ENCODE measurements at places on chromosomes 12 and 14.

GRCh38 chr12:44510510-44510909 is 365.6 kb downstream of the NELL2 start:
- no peaks in the 10 kb centered on the region for H3K36me3 ChIP-seq
- H3K27ac ChIP-seq: no peak overlapping the region
- H3K4me3 ChIP-seq: no peak overlapping the region
- H3K27me3 ChIP-seq: no peaks in the 10 kb centered on the region
- DNase-seq: no peak

DNA sequence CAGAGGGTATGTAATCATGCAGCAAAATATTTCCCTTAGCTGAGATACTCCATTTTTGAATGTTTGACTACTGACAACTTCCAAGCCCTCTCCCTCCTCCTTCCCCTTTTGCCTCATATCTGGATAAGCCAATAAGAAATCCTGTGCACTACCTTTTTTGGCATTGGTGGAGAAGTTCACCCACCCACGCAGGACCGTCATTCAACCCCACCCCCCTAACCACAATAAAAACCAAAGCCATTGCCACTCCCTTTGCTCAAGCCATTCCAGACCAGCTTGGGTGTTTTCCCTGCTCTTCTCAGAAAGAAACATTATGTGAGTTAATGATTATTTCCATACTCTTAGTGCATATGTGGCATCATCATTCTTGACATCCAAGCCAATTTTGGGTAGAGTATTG is 176.7 kb downstream of the PTPN11 start:
- no peak overlapping the region for H3K4me3 ChIP-seq
- no peak for DNase-seq
- no peaks in the 10 kb centered on the region for H3K36me3 ChIP-seq

DNA sequence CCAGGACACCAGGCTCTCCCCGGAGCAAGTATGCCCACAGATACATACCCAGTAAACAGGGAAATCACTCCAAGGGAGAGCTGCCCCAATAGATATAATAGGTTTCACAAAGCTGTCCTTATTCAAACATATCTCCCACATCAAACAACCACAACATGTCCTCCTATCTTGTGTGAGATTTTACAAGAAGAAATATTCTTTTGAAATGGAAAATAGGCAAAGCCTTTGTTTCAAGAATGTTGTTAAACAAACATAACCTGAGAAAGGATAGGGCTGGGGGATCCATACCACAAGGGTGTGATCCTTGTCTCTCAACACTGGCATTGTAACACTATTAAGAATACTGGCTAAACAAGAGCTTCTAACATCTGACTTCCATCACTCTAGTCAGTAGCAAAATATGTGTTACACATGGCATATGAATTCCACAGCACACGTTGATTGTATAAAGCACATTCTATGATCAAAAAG is 32.9 kb downstream of the LGR5 start:
- no peak overlapping the region for H3K4me3 ChIP-seq
- H3K27me3 ChIP-seq: no peaks in the 10 kb centered on the region
- no peak overlapping the region for H3K27ac ChIP-seq
- no peaks in the 10 kb centered on the region for H3K36me3 ChIP-seq
- no peaks in the 10 kb centered on the region for H3K4me1 ChIP-seq
- no peak for DNase-seq

DNA sequence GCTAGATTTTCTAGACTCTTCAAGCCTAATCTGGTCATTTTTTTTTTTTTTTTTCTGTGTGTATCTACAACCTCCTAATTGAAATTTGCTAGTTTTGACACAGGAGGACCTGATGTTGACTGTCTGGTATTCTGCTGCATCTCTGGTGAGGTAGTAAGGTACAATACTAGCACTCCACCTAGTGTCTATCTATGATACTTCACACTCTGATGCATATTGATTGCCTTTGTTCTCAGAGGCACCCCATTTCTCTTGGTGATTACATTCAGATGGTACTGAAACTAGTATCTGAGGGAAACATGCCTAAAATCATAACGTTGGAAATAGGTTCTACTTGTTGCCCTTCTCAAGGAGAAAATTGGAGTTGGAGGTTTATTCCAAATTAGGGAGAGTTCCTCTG is 930.5 kb upstream of the NOVA1 start:
- no peak for DNase-seq
- H3K4me1 ChIP-seq: no peaks in the 10 kb centered on the region
- no peak overlapping the region for H3K27ac ChIP-seq
- H3K27me3 ChIP-seq: no peaks in the 10 kb centered on the region
- no peak overlapping the region for H3K4me3 ChIP-seq

- no peak overlapping the region for H3K27ac ChIP-seq
- H3K36me3 ChIP-seq: no peaks in the 10 kb centered on the region
- no peak overlapping the region for H3K4me3 ChIP-seq
- no peaks in the 10 kb centered on the region for H3K4me1 ChIP-seq
- no peak for DNase-seq
These were observed 127.1 kb downstream of the CAPZA3 start for GRCh38 chr12:18864900-18865561.

DNA sequence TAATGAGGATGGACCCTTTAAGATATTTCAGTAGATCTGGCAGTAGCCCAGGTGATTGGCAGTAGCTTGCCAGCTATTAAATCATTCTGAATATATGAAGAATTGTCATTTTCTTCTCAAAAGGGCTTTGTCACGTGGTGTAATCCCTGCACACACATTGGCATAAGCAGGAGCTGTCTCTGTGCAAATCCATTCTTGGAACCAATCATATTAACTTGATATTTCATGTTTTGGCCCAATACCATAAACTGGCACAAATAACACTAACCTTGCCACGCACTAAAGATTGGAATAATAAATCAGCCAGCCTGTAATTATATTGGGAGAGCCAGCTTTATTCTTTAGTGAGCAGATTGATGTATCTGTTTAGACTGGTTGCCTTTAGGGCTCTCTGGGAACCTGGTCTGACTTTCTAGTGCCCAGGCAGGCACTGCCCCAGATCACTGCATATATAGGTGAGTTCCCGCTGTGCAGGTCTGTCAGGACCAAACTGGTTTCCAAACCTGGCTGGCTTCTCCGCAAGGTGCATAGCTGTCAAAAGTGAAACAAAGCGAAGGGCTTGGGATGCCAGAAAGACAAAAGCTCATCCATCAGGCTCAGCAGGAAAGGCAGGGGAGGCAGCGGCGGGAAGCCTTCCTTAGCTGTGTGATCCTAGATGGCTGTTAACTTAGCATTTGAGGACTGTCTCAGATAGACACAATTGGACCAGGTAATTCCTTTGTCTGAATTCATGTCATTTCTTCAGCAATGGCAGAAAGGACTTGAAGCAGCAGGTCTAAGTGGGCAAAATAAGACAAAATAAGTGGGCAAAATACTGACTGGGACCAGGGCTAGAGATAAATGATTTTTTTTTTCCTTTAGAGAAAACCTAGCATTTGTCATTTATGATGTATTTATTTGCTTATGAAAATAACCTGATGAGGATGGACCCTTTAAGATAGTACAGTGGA is 128.8 kb upstream of the DYRK2 start:
- no peaks in the 10 kb centered on the region for H3K27me3 ChIP-seq
- no peak for DNase-seq
- H3K36me3 ChIP-seq: no peaks in the 10 kb centered on the region
- peaks cover 22% of the 10 kb centered on the region for H3K4me1 ChIP-seq

DNA sequence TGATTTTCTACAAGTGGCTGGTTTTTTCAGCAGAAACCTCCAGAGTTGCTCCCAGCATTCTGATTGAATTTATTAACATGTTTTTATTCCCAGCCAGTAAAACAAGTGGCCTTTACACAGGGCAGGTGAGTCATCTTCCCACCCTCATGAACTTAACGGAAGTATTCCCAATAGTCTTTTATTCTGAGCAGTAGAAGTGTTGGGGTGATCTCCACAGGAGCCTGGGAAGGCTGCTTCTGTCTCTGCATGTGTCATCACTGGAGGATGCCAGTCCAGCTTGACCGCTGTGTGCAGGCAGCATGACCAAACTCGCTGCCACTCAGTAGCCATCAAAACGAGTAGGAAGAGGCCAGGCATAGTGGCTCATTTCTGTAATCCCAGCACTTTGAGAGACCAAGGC is 13.4 kb upstream of the DNAH10 start:
- DNase-seq: no peak
- no peak overlapping the region for H3K4me3 ChIP-seq

DNA sequence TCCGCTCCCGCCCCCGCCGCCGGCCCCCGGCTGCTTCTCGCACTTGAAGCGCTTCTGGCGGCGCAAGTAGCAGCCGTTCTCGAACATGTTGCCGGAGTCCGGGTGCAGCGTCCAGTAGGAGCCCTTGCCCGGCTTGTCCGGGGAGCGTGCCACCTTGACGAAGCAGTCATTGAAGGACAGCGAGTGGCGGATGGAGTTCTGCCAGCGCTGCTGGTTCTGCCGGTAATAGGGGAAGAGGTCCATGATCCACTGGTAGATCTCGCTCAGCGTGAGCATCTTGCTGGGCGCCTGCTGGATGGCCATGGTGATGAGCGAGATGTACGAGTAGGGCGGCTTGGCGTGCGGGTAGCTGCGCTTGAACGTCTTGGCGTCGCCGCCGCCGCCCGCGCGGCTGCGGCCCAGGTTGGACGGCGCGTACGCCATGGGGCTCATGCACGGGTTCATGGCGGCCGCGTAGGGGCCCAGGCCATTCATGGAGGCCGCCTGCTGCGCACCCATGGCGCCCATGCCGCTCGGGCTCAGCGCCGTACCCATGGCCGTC is 3.0 kb downstream of the FOXA1 start:
- H3K4me1 ChIP-seq: peaks cover 38% of the 10 kb centered on the region
- H3K4me3 ChIP-seq: no peak overlapping the region
- no peak overlapping the region for H3K27ac ChIP-seq
- DNase-seq: no peak
- peaks cover 98% of the 10 kb centered on the region for H3K27me3 ChIP-seq

- no peaks in the 10 kb centered on the region for H3K4me1 ChIP-seq
- DNase-seq: no peak
- no peak overlapping the region for H3K27ac ChIP-seq
- H3K4me3 ChIP-seq: no peak overlapping the region
These were observed 420.2 kb downstream of the SLC6A15 start for GRCh38 chr12:84492351-84492883.

- no peaks in the 10 kb centered on the region for H3K27me3 ChIP-seq
- H3K4me3 ChIP-seq: no peak overlapping the region
- H3K27ac ChIP-seq: no peak overlapping the region
- H3K36me3 ChIP-seq: no peaks in the 10 kb centered on the region
These were observed 135.3 kb downstream of the ACSS3 start for GRCh38 chr12:81212996-81213696.

GRCh38 chr14:33477797-33478196 is 473.1 kb downstream of the EGLN3 start:
- no peaks in the 10 kb centered on the region for H3K36me3 ChIP-seq
- no peaks in the 10 kb centered on the region for H3K4me1 ChIP-seq
- no peaks in the 10 kb centered on the region for H3K27me3 ChIP-seq
- no peak overlapping the region for H3K4me3 ChIP-seq

Data from sigmoid colon (tissue), 7 donors.